ENCODE measurements at places on chromosomes 7 and 10.

DNA sequence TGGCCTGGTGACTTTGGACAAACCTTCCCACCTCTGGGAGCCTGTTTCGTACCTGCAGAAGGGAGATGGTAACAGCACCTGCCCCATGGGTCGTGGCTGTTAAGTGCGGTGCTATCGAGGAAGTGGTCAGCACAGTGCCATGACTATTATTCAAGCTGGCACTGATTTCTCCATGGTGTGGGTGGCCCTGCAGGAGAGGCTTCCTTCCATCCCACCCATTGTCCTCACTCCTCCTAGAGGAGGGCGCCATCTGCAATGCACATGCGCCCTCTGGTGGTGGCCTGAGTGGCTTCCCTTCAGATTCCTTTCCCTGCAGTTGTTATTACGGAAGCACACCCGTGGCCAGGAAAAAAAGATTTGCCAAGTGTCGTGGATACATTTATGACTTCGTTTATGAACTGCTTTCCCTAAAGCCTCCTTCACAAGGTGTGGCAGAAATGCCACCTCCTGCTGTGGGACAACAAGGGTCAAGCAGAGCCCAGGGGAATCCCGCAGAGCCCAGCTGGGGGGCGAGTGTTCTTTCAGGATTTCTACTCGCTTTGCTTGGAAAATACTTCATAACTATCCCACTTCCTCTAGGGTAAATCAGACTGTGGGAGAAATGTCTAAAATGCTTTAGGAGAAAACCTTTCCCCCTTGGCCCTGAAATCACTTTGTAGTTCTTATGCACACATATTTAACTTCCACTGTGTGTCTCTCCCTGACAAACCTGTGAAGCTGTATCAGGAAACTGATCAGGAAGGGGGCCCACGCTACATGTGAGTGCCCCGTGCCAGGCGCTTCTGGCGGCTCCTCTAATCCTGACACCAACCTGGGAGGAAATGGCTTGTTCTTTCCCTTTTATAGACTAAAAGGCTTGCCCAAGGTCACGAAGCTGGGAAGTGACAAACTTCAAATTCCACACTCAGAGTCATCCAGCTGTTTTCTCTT, 98.0 kb upstream of the ANLN start:
- DNase-seq, result peak; percentile 69

- no peak for DNase-seq
These were observed 69.0 kb upstream of the ZNF479 start for GRCh38 chr7:57201021-57201894.

DNA sequence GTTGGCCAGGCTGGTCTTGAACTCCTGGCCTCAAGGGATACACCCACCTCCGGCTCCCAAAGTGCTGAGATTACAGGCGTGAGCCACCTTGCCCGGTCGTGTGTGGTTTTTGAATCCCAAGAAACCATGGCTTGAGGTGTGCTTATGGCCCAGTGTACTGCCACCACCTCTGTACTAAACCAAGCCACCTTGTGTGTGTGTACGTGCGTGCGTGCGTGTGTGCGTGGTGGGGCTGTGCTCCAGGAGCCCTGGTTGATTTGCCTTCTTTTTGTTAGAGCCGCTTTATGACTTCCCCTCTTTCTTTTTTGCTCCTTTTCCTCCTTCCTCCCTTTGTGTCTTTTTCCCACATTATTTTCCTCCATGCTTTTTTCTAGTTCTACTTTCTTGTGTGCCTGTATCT, 121.4 kb downstream of the CAMK1D start:
- no peak for DNase-seq

DNA sequence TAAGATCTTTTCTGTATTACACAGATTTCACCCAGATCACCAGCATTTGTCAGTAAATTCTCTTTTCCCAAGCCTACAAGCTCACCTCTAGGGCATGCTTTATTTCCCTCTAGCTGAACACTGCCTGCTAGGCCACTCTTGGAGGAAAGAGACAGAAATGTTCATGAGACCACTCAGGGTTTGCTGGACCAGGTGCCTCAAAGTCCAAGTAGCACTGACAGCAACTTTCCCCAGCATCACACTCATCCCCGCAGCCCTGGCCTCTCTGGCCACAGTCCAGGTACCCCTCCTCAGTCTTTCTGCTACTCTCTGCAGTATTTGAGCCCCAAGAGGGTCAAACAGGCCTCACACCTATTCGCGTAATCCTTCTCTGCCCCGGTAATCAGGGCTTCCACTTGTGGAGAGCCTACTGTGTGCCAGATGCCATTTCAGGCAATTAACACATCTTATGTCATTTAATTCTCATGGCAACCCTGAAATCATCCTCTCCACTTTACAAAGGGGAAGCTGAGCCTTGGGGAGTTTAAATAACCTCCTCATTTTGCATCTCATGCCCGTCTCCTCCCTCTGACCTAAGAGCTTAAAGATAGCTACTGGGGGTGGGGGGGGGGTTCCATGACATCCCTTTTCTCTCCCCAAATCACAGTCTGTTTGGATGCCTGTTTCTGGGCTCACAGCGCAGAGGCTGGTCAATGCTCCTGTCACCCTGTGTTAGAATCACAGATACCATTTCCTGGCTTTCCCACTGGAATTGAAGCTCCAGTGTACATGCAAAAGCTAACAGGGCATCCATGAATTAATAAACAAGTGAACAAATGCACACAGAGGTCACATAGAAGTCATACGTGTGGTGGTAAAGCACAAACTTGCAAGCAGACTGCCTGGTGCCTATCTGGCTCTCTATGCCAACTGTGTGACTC, 88.5 kb downstream of the PRLHR start:
- DNase-seq, result no peak

- no peak for DNase-seq
These were observed 1.1 kb downstream of the NANOS1 start for GRCh38 chr10:119030421-119031250.

- no peak for DNase-seq
These were observed 85.1 kb downstream of the MYOF start for GRCh38 chr10:93397020-93397419.
